ENCODE measurements at places on chromosomes 7 and 10. TPM values are rescaled to one million over a fixed set of nuclear protein-coding genes. Genes with fewer than 3 reads are reported as not detected.

DNA sequence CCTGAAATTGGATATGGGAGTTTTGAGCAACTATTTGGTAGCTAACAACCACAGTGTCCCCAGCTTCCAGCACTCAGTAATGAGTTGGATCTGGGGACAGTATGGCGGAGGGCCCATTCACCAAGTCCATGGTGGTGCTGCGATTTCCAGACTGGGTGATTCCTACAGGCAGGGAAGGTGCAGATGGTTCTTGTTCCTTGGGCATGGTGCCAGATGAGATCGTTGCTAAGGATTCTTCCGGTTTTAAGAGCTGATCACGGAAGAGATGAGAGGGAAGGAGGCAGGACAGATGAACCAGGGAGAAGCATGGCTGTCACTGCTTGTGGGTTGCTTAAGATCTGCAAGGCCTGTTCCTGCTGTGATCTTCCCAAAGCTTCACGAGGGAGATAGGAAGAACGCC lies 380.3 kb downstream of the TCERG1L start:
- H3K36me3 ChIP-seq = no peaks in the 10 kb centered on the region
- no peaks in the 10 kb centered on the region for H3K27me3 ChIP-seq
- H3K27ac ChIP-seq = no peak overlapping the region

The ZNF503 gene
- total RNA-seq = 17.5 TPM

DNA sequence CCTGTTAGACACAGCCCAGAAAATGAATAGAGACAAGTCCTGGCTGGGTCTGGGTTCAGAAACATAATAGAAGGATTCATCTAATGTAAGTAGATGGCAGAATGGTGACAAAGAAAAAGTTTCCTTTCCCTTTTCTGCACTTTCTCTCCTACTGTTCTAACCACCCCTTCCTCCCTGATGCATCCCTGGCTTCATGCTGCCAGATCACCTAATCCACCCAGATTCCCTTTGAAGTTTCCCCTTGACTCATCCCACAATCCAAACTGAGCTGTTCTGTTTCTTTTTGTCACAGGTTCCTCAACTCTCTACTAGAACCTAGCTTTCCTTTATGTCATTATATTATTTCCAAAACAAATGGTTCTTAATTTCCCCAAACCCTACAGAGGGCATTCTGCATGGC lies 1.1 kb upstream of the MACC1 start:
- H3K4me3 ChIP-seq = no peak overlapping the region
- H3K36me3 ChIP-seq = no peaks in the 10 kb centered on the region
- H3K27ac ChIP-seq = no peak overlapping the region
- no peak for DNase-seq
- H3K27me3 ChIP-seq = no peaks in the 10 kb centered on the region

DNA sequence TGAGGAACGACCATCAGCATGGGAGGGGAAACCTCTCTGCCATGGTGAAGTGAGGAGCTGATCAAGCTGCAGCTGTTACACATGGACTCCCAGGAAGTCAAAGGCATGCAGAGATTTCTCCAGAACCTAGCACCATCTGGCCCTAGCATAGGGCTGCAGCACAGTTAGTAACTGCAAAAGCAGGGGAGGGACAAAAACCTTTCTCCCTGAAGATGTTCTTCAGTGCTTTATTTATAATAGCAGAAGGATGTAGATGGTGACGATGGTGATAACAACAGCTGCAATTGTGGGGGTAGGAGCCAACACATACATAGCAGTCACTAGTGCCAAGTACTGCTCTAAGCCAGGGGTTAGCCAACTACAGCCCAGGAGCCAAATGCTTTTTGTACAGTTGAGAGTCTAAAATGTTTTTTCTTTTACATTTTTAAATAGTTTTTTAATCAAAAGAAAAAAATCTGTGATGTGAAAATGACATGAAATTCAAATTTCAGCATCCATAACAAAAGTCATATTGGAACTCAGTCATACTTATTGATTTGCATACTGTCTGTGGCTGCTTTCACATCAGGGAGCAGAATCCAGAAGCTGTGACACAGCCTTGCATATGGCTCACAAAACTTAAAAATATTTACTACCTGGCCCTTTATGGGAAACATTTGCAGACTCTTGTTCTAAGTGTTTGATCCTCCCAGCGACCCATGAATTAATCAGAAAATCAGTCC lies 299.5 kb downstream of the ELMO1 start:
- no peaks in the 10 kb centered on the region for H3K36me3 ChIP-seq
- H3K4me1 ChIP-seq = no peaks in the 10 kb centered on the region
- H3K27me3 ChIP-seq = no peaks in the 10 kb centered on the region
- H3K4me3 ChIP-seq = no peak overlapping the region
- no peak overlapping the region for H3K27ac ChIP-seq

The BAIAP2L1 gene
- total RNA-seq = 4.2 TPM

- H3K4me1 ChIP-seq = peaks cover 56% of the 10 kb centered on the region
- DNase-seq = peak; percentile 33
- H3K4me3 ChIP-seq = no peak overlapping the region
- no peak overlapping the region for H3K27ac ChIP-seq
- H3K36me3 ChIP-seq = no peaks in the 10 kb centered on the region
- H3K27me3 ChIP-seq = no peaks in the 10 kb centered on the region
These were observed 212.8 kb downstream of the ZNF365 start for GRCh38 chr10:62587011-62587410.

The SPAM1 gene
- not detected for total RNA-seq

GRCh38 chr7:123533929-123534382 lies 439 bp downstream of the IQUB start:
- peak overlapping the region; percentile 70 for H3K4me3 ChIP-seq
- no peaks in the 10 kb centered on the region for H3K36me3 ChIP-seq
- DNase-seq = no peak
- no peak overlapping the region for H3K27ac ChIP-seq

The AMPH gene
- total RNA-seq = 1.9 TPM

DNA sequence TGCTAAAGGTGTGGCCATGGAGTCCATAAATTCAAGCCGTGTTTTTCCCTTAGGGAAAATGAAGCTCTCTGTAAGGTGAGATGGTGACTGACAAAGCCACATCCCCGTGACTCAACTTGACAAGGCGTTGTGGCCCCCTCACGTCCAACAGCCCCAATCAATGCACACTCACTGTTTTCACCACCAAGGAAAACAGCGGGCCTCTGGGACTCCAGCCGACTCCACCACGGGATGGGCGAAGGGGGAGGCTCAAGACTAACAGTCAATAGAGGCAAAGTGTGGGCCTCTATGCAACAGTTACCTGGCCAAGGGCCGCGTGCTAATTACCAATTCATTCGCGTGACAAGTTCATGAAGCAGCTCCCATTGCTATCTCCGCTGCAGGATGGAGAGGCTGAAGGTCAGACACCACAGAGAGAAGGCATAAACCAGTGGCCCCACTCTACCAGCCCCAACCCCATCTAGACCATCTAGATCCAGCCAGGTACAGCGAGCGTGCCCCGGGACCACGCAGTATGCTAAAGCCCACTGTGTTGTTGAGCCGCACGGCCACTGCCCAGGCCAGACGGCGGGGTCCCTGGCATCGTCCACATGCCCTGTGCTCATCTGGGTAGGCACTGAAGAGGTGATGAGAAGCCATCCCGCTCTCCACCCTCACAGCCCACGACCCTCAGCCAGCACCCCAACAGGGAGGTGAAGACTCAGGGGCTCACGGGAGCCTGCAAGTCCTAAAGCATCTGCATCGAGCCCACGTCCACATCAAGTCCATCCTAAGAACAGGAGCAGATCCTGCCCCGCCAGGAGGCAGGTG lies 76.1 kb downstream of the PROSER2 start:
- no peak overlapping the region for H3K27ac ChIP-seq
- no peak for DNase-seq
- H3K4me1 ChIP-seq = no peaks in the 10 kb centered on the region

- H3K27ac ChIP-seq = no peak overlapping the region
- no peak overlapping the region for H3K4me3 ChIP-seq
- H3K27me3 ChIP-seq = no peaks in the 10 kb centered on the region
- no peaks in the 10 kb centered on the region for H3K36me3 ChIP-seq
- H3K4me1 ChIP-seq = no peaks in the 10 kb centered on the region
- no peak for DNase-seq
These were observed 19.0 kb downstream of the COL28A1 start for GRCh38 chr7:7516662-7517061.

The NUTM2A gene
- total RNA-seq = 1.0 TPM

DNA sequence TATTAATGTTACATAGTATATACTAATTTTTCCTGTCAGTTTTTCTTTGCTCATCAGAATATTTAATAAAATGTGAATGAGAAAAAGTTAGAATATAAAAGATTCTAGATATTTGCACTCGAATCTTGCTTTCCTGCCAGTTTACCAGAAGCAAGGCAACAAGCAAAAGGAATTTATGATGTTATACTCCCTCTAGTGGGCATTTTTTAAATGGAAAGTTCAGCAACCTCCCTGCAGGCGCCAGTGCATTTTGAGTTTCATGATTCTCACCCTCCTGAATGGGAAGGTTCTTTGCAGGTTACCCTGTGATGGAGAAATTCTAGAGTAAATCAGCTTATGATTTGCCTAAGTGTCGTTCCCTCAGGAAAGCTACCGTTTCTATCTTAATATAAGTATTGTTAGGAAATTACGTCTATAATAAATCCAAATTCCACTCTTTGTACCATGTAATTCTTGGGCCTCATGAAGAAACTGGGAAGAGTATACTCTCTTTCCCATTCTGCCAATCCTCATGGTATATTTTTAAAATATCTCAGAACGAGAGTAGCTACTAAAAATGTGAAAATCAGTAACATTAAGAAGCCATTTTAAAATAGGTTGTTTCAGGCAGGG lies 350.0 kb downstream of the CRPPA start:
- H3K36me3 ChIP-seq = no peaks in the 10 kb centered on the region
- DNase-seq = peak; percentile 77
- no peak overlapping the region for H3K4me3 ChIP-seq
- no peak overlapping the region for H3K27ac ChIP-seq
- 0 out of 2 replicates have a peak, but pooled peaks cover 5% of the 10 kb centered on the region for H3K27me3 ChIP-seq
- 0 out of 2 replicates have a peak, but pooled peaks cover 8% of the 10 kb centered on the region for H3K4me1 ChIP-seq

- no peak overlapping the region for H3K27ac ChIP-seq
- no peak overlapping the region for H3K4me3 ChIP-seq
- H3K36me3 ChIP-seq = no peaks in the 10 kb centered on the region
- H3K27me3 ChIP-seq = no peaks in the 10 kb centered on the region
These were observed 274.3 kb downstream of the KLF6 start for GRCh38 chr10:3510741-3511140.

GRCh38 chr10:70234668-70235447 lies 1.6 kb upstream of the PPA1 start:
- DNase-seq = peak; percentile 95
- peak overlapping the region; percentile 42 for H3K4me3 ChIP-seq
- peaks cover 29% of the 10 kb centered on the region for H3K4me1 ChIP-seq
- H3K27me3 ChIP-seq = no peaks in the 10 kb centered on the region
- H3K36me3 ChIP-seq = no peaks in the 10 kb centered on the region

DNA sequence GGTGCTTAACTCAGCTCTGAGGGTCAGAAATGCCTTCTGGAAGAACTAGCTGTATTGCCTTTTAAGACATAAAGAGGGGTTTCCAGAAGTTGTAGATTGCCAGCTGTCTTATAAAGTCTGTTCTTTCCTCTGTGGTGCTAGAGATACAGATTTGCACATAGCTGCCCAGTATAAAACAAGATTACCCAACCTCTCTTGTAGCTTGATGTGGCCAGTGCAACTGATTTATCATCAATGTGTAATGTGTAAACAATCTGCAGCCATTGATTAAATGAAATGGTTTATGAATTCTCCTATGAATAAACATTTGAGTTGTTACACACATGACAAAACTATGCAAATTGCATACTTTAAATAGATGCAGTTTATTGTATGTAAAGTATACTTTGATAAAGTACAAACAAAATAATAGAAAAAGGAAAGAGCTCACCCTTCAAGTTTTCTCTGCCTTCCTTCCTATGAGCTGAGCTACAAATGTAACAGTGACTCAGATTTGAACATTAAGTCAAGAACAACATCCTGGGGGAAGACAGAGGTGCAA lies 195.2 kb downstream of the TMEM26 start:
- H3K27ac ChIP-seq = no peak overlapping the region
- DNase-seq = peak; percentile 34
- peaks cover 6% of the 10 kb centered on the region for H3K4me1 ChIP-seq
- no peak overlapping the region for H3K4me3 ChIP-seq
- H3K36me3 ChIP-seq = no peaks in the 10 kb centered on the region

GRCh38 chr7:80362010-80362618 lies 149.8 kb downstream of the GNAT3 start:
- H3K27ac ChIP-seq = no peak overlapping the region
- DNase-seq = no peak
- no peaks in the 10 kb centered on the region for H3K36me3 ChIP-seq
- H3K27me3 ChIP-seq = no peaks in the 10 kb centered on the region
- peaks cover 17% of the 10 kb centered on the region for H3K4me1 ChIP-seq

The OPN4 gene
- total RNA-seq = not detected

The SLC13A4 gene
- total RNA-seq = not detected

The CALHM2 gene
- 62.6 TPM for total RNA-seq

The PROSER2 gene
- 1.4 TPM for total RNA-seq

- H3K27me3 ChIP-seq = no peaks in the 10 kb centered on the region
- H3K27ac ChIP-seq = peak overlapping the region; percentile 95
- DNase-seq = no peak
- peak overlapping the region; percentile 77 for H3K4me3 ChIP-seq
- peaks cover 73% of the 10 kb centered on the region for H3K4me1 ChIP-seq
- H3K36me3 ChIP-seq = no peaks in the 10 kb centered on the region
These were observed 179.1 kb downstream of the TCF7L2 start for GRCh38 chr10:113129117-113129516.

The TMEM213 gene
- not detected for total RNA-seq

The MSMB gene
- not detected for total RNA-seq

The PON3 gene
- total RNA-seq = not detected

The VSTM4 gene
- 9.5 TPM for total RNA-seq

The OIT3 gene
- total RNA-seq = not detected

- no peak for DNase-seq
- H3K27me3 ChIP-seq = no peaks in the 10 kb centered on the region
- H3K36me3 ChIP-seq = no peaks in the 10 kb centered on the region
- H3K4me3 ChIP-seq = no peak overlapping the region
- no peak overlapping the region for H3K27ac ChIP-seq
These were observed 80.5 kb upstream of the INSYN2A start for GRCh38 chr10:127276794-127277462.

DNA sequence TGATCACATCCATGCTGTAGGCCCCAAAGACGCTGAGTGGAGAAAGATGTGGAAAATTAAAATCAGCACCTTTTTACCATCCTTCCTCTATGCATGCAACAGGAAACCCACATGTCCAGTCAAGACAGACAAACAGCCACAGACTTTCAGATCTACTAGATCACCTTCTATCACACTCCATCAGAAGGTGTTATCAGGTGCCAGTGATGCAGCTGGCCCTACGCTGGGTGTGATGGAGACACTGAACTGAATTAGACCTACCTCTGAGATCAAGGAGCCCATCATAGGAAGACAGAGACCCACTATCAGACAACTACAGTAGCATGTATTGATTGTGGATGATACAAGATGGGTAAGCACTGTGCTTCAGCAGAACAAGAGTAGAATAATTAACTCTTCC lies 15.5 kb downstream of the CYP3A4 start:
- no peaks in the 10 kb centered on the region for H3K36me3 ChIP-seq
- no peak for DNase-seq
- no peak overlapping the region for H3K4me3 ChIP-seq

The COPG2 gene
- total RNA-seq = 29.7 TPM

- H3K27ac ChIP-seq = no peak overlapping the region
- DNase-seq = no peak
- peaks cover 17% of the 10 kb centered on the region for H3K4me1 ChIP-seq
- H3K4me3 ChIP-seq = no peak overlapping the region
- H3K27me3 ChIP-seq = no peaks in the 10 kb centered on the region
These were observed 5.5 kb downstream of the AKR1B10 start for GRCh38 chr7:134532954-134533218.

The ACSL5 gene
- total RNA-seq = 1.8 TPM

- no peaks in the 10 kb centered on the region for H3K36me3 ChIP-seq
- H3K4me3 ChIP-seq = no peak overlapping the region
- no peaks in the 10 kb centered on the region for H3K27me3 ChIP-seq
- no peak for DNase-seq
These were observed 85.5 kb downstream of the LHPP start for GRCh38 chr10:124546957-124547646.

The NKX2-3 gene
- not detected for total RNA-seq
